Upper lobe of left lung (tissue), 6 donors: ENCODE measurements at places on chromosomes 6 and 20. TPM values are rescaled to one million over a fixed set of nuclear protein-coding genes. Genes with fewer than 3 reads are reported as not detected.

DNA sequence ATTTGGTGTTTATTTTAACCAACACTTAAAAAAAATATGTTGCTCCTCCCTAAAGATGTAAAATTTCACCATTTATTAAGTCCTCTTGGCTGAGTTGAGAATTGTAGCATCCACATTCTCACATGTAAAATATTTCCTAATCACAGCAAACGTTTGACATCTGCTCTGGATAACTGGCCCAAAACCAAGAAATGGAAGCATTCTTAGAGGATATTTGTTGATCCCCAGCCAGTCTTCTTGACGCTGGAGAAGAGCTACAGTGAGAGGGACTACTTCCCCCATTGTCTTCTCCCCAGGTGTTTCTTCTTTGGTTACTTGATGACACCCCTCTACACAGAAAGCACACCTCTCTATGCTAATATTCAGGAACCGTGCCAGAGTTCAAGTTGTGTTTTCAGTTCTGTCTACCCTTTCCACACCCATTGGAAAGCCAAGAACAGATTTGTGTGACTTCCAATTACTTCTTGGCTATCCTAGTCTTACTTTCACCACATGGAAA, 454.5 kb upstream of the JAG1 start:
- no peaks in the 10 kb centered on the region for H3K36me3 ChIP-seq
- no peak overlapping the region for H3K4me3 ChIP-seq
- no peaks in the 10 kb centered on the region for H3K4me1 ChIP-seq
- H3K27ac ChIP-seq, result no peak overlapping the region
- H3K27me3 ChIP-seq, result no peaks in the 10 kb centered on the region

DNA sequence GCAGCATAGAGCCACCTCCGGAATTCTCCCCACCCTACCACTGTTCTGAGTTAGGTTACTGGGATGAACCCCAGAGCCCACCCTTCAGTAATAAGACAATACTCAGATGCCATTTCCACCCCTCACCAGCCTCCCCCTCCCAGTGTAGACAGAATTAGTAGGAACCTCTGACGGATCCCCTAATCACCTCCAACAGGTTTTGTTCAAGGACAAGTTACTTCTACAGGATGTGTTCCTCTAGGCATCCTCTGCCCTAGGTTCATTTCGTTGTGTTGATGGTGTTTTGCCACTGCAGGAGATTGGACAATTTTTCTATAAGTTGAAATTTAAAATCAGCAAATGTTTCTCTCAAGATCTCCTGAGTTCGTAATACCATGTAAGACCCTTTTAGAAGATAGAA, 22.8 kb downstream of the PLEKHG1 start:
- H3K4me1 ChIP-seq, result peaks cover 21% of the 10 kb centered on the region
- no peak overlapping the region for H3K4me3 ChIP-seq
- DNase-seq, result no peak
- peak overlapping the region; percentile 33 for H3K27ac ChIP-seq

GRCh38 chr6:110039364-110039980, 61.4 kb downstream of the GPR6 start:
- peak; percentile 91 for DNase-seq
- H3K4me1 ChIP-seq, result peaks cover 3% of the 10 kb centered on the region
- H3K4me3 ChIP-seq, result peak overlapping the region; percentile 31
- H3K27me3 ChIP-seq, result no peaks in the 10 kb centered on the region
- no peaks in the 10 kb centered on the region for H3K36me3 ChIP-seq

The OPN5 gene
- total RNA-seq, result not detected

DNA sequence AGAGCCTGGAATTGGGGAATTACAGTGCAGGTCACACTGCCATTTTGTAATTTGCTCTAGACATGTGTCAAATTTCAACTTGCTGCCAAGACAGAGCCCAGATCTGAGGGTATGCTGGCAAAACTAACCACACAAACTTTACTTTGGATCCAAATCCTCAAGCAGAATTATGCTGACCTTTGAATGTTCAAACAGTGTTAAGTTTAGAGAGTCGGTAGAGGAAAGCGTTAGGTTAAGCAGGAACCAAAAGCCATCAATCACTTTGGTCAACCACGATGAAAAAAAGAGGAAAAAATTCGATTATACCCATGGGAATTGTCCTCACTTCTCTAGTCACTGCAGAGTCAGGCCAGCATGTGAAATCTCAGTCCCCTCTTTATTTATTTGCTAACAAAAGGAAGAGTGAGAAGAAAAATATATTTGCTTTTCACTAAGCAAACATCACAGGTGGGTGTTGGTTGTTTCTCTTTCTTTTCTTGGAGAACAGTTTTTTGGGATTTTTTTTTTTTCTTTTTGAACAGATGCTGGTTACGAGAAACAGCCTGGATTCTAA, 105.1 kb upstream of the ADGRF1 start:
- no peaks in the 10 kb centered on the region for H3K27me3 ChIP-seq
- H3K4me1 ChIP-seq, result no peaks in the 10 kb centered on the region
- no peak overlapping the region for H3K4me3 ChIP-seq
- no peaks in the 10 kb centered on the region for H3K36me3 ChIP-seq
- DNase-seq, result no peak
- no peak overlapping the region for H3K27ac ChIP-seq

DNA sequence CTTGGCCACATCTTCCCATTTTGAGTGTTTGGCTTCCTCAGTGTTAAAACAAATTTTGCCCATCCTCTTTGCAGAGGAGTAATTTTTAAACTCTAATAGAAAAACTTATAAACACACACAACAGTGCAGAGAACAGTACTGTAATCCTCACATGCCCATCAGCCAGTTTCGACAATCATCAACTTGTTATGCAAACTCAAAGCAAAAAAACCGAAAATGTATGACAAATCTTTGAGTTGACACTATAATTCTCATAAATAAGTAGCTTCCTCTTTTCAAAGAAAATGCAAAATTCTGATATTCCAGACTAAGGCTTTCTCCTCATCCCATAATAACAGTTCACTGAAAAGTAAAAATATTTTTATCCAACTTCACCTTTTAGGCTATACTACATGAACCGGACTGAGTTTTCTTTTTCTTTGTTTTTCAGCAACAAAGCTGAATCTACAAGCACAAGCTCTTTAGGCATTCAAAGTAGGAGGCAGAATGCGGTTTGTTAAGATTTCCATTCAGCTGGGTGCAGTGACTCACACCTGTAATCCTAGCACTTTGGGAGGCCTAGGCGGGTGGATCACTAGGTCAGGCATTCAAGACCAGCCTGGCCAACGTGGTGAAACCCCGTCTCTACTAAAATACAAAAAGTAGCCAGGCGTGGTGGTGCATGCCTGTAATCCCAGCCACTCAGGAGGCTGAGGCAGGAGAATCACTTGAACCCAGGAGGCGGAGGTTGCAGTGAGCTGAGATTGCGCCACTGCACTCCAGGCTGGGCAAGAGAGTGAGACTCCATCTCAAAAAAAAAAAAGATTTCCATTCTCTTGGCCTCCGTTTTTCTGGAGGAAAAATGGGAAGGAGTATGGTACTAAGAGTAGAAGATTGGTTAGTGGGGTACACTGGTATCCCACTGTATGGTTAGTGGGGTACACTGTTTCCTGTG, 74.8 kb downstream of the GCNT2 start:
- DNase-seq, result no peak
- H3K27ac ChIP-seq, result peak overlapping the region; percentile 14
- no peaks in the 10 kb centered on the region for H3K4me1 ChIP-seq
- no peaks in the 10 kb centered on the region for H3K36me3 ChIP-seq
- H3K4me3 ChIP-seq, result no peak overlapping the region

DNA sequence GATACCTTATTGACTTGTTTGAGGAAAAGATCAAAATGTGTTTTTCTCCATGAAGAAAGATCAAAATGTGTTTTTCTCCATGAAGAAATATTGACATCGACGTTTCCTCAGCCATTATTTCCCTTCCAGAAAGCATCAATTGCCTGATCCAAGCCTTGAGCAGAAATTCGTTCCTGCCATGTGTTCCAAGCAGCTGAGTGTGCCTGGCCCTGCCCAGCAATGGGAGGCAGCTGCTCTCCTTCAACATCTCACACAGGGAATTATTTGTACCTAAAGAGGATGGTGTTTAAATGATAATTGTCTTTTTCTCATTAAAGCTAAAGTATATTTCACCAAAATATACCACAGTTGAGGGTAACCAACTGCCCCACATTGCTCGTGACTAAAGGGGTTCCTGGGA, 7.8 kb upstream of the DUSP22 start:
- H3K27ac ChIP-seq, result no peak overlapping the region
- DNase-seq, result no peak
- no peaks in the 10 kb centered on the region for H3K4me1 ChIP-seq
- no peaks in the 10 kb centered on the region for H3K36me3 ChIP-seq
- no peak overlapping the region for H3K4me3 ChIP-seq
- H3K27me3 ChIP-seq, result no peaks in the 10 kb centered on the region

DNA sequence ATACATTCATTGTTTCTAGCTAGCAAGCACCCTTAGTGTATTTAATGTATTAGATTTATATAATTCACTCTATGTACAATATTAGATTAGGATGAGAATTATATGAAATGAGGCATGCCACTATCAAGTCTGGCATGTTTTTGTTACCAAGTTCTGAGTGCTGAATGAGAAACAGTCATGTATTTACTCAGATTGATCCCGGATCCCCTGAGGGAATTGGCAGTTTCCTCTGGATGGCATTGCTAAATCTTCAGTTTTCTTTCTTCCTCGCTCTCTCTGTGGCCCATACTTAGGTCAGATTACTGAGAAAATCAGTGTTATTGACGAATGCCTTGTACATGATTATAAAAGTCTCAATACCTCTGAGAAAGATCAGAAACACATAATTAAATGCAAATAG, 66.6 kb downstream of the CDKAL1 start:
- H3K27ac ChIP-seq, result no peak overlapping the region
- H3K27me3 ChIP-seq, result no peaks in the 10 kb centered on the region
- H3K4me1 ChIP-seq, result no peaks in the 10 kb centered on the region
- no peak for DNase-seq
- H3K36me3 ChIP-seq, result peaks cover 2% of the 10 kb centered on the region

DNA sequence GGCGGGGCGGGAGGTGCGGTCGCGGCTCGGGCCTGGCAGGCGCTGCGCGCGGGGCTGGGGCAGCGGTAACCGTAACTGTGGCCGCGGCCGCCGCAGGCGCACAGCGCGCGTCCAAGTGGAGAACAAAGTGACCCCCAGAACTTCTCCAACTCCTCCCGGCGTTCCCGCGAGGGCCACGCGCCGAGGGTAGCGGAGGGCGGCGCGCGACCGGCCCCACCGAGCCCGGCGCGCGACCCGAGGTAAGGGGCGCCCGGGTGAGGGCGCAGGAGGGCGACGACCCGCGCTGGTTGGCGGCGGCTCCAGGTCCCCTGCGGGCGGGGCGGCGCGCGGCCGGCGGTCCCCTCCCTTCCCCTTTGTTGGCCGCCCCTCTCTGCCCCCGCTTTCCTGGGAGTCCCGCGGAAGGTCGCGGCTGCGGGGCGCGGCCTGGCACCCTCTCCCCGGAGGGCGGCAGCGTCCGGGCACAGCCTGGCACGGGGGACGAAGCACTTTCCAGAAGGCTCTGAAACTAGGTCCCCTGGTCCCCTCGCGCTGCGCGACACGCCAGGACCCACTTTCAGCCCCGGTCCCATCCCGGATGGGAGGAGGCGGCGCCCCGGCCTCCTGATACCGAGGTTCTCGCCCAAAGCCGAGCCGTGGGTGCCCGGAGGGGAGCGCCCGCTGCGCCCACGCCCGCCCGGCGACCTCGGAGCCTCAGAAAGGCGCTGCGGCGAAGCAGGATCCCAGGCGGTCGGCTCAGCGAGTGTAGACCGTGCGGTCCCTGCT, at the start of gene TIAM2:
TIAM2 (plus strand) TSS at position 62 of the 762 bp plus-strand sequence. CDS start 133,909 bp downstream, outside the sequence.
- H3K4me3 ChIP-seq, result peak within 1 kb of the TSS; percentile 39
- no peaks in the 10 kb centered on the region for H3K36me3 ChIP-seq
- DNase-seq, result peak; percentile 84
- H3K27ac ChIP-seq, result no peak within 1 kb of the TSS

DNA sequence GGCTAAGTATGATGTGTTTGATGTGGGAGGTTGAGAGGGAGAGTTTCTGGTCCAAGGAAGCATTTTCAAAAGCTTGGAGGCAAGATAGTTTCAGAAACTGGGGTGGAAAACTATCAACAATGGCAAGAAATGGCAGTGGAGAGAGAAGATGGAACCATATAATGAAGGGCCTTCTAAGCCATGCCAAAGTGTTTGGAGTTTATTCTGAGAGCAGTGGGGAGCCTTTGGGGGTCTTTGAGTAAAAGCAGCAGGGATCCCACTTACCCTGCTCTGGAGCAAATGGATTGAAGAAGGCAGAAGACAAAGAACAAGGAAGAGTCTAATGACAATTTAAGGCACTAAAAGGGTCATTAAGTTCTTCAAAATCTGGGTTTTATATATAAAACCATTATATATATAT, 538.9 kb downstream of the UTRN start:
- H3K27ac ChIP-seq, result no peak overlapping the region
- H3K4me1 ChIP-seq, result no peaks in the 10 kb centered on the region
- H3K36me3 ChIP-seq, result peaks cover 7% of the 10 kb centered on the region
- DNase-seq, result no peak
- H3K4me3 ChIP-seq, result no peak overlapping the region

The ELMO2 gene
- 36.4 TPM for total RNA-seq

The PRPH2 gene
- total RNA-seq, result not detected

DNA sequence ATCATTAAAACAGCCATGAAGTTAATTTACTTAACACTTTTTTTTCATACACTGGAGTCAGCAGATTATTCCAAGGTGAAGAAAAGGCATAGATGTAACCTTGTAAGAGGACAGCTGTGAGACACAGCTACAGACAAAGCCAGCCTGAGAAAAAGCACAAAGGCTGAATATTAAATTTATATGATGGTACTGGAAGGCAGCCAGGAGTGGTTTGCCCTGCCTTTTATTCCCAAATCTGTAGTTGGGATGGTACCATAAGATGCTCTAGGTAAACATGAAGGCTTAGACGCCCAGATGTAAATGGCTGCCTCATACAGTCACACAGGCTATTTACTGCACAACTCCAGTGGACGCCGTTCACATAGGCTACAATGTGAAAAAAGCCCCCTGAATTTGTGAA, 42.1 kb upstream of the LOC128125822 start:
- H3K36me3 ChIP-seq, result no peaks in the 10 kb centered on the region
- no peaks in the 10 kb centered on the region for H3K27me3 ChIP-seq
- no peak for DNase-seq

DNA sequence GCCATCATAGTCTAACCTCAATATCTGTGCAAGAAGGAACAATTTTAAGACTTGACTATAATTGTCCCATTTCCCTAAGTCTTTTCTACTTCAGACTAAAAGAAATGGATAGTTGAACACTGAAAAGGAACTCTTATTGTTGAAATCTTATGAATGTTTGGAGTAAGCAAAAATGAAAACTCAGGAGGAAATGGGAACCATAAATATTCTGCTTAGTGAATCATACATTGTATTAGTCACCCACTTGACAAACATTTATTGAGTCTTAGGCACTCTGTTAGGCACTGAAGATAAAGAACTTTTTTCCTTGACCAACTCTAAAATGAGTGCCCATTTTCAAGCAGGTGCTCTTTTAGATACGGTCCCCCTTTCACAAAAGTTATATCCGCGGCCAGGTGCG, 8.7 kb downstream of the CCDC170 start:
- peaks cover 8% of the 10 kb centered on the region for H3K4me1 ChIP-seq
- no peak for DNase-seq
- no peak overlapping the region for H3K27ac ChIP-seq
- no peaks in the 10 kb centered on the region for H3K27me3 ChIP-seq
- no peaks in the 10 kb centered on the region for H3K36me3 ChIP-seq

GRCh38 chr6:113859349-113860180, 2.4 kb downstream of the MARCKS start:
- no peaks in the 10 kb centered on the region for H3K27me3 ChIP-seq
- peak overlapping the region; percentile 96 for H3K27ac ChIP-seq
- H3K36me3 ChIP-seq, result no peaks in the 10 kb centered on the region
- no peak for DNase-seq
- H3K4me1 ChIP-seq, result no peaks in the 10 kb centered on the region
